ENCODE measurements at places on chromosomes 16 and 17.

- DNase-seq = no peak
Measured at GRCh38 chr17:83151056-83151441, 71.6 kb downstream of the METRNL start.

DNA sequence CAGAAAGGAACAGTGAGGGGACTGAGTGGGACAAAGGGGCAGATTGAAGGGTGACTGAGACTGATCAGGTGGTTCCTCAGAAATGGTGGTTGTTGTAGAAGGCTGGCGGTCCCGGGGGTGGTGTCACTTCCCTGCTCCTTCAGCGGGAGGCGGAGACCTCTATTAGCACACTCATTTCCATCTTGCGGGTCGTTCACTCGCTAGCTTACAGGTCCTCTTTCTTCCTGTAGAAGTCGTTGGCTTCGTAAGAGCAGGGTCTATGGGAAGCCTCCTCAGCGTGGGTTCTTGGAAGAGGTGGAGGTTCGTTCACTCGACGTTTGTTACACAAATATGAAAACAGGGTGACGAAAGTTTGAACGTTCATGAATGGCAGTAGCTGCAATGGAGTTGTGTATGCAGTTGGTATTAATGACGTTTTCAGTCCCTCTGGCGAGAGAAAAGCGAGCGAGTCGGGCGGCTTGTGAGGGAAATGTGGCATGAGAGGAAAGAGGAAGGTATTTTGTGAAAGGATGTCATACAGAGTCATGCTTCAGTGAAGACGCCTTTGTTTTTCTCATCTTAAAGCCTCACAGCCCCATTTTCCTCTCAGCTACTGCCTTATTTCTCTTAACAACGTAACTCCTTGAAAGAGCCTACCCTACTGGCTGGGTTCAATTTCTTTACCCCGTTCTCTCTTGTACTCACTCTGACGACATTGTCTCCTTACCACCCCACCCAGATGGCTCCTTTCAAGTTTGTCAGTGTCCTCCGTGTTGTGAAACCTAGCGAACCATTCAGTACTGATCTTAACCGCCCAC lies 667 bp downstream of the EFCAB13 start:
- DNase-seq = peak; percentile 33

GRCh38 chr16:85428168-85428898 lies 184.8 kb upstream of the GSE1 start:
- DNase-seq = peak; percentile 26

- DNase-seq = no peak
Measured at GRCh38 chr17:67312265-67312664, 54.1 kb downstream of the PSMD12 start.

DNA sequence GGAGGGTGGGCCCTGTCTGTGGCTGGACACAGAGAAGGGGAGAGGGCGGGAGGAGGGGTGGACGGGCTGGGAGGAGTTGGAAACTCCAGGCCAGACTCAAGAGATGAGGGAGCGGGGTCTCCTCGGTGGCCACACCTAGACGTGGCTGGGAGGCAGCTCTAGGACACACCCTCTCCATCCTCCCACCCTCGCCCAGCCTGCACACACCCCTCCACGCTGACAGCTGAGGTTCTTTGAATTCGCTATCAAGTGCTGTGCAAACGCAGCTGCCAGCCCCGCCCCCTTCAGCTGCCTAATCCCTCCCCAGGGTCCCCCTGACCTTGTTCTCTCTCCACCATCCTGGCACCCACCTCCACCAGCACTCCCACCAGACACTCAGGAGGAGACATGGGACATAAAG lies 48.7 kb downstream of the DNAH17 start:
- no peak for DNase-seq

DNA sequence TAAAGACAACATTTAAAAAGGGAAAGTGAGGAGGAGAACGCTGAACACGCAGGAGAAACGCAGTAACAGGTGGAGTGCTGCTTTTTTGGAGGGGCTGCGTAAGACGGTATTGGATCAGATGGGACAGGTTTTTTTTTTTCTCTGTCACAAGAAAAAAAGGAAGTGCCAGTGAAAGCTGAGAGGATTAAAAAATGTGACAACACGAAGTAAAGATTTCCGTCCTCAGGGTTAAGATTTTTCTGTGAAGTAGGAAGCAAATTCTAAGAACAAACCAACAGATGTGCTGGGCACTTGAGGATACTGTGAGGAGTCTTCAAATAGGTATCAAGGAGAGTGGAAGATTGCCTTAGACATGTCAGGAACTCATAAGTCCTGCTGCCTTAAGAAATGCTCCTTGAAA lies 5.8 kb upstream of the ABCA9 start:
- DNase-seq = no peak

GRCh38 chr17:49966767-49967166 lies 2.2 kb upstream of the DLX4 start:
- DNase-seq = no peak

DNA sequence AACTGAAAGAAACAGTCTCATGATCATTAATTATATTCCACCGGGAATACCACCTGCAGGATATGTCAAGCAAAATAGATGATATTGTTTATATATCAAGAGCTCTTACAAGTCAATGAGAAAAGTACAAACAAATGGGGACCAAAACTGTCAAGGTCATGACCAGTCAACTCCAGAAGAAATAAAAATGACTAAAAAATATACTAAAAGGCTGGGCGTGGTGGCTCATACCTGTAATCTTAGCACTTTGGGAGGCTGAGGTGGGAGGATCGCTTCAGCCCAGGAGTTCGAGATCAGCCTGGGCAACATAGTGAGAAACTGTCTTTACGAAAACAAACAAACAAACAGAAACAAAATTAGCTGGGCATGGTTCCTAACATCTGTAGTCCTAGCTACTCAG lies 49.8 kb upstream of the SCNN1B start:
- no peak for DNase-seq

DNA sequence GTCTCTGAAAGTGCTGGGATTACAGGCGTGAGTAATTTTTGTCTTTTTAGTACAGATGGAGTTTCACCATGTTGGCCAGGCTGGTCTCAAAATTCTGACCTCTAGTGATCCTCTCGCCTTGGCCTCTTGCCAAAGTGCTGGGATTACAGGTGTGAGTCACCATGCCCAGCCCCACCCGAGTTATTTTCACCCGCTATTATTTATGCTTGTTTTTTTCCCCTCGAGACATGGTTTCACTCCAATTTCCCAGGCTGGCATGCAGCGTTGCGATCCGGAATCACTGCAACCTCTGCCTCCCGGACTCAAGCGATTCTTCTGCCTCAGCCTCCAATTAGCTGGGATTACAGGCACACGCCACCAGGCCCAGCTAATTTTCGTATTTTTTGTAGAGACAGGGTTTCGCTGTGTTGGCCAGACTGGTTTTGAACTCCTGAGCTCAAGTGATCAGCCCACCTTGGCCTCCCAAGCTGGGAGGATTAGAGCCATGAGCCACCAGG lies 9.2 kb downstream of the RPL23 start:
- DNase-seq = no peak

- DNase-seq = no peak
Measured at GRCh38 chr16:57893559-57894389, 77.2 kb downstream of the CNGB1 start.

- DNase-seq = no peak
Measured at GRCh38 chr16:53745753-53746266, 41.9 kb downstream of the FTO start.

DNA sequence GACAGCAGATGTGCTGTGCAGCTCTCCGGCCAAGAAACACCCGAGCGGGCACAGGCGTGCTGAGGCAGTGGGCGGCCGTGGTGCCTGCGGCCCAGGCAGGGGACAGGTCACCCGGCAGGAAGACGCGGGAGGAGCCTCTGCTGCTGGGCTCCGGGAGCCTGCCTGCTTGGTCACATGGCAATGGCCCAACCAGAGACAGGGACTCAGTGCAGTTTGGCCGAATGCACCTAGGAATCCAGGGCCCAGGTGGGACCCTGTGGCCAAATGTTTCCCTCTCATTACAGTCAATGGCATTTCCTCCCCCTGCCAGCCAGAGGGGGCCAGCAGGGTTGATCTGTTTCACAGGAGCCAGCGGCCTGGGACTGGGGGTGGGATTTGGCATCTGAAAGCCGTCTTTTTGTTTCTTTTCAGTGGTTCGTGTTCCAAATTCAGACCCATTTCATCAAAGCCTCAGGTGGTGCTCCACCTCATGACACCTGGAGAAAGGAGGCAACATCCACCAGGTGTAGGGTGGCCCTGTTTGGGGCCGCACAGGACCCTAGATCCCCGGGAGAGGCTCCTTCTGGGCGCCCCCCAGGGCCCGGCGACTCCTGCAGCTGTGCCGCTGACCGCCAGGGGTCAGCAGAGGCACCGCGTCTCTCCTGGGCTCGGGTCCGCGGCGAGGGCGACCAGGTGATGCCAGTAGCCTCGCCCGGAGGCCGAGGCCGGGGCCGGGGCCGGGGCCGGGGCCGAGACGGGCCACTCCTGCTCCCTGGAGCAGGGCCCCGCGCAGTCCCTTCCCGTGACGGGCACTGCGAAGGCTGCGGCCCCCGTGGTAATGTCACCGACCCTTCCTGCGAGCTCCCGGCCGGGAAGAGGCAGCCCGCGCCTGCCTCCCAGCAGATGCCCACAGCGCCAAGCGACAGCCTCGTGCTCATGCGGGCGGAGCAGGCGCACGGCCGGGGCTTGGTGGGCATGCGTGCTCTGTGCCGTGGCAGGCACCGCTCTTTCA lies 118.5 kb downstream of the C16orf78 start:
- DNase-seq = peak; percentile 39

DNA sequence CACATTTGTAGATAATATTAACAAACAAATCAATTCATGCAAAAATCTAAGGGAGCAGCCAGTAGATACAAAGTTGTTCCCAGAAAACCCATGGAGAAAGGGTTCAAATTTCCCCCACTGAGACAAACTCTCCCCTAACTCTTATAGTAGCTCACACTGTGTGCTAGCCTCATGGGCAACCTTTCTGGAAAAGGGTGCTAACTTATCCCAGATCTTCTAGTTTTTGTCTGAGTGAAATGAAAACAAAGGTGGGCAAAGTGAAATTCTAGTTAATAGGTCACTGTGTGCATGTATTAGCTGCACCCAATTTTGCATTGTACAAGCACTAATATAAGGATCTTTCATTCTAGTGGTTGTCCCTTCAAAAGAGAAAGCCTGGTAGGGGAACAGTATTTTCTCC lies 9.9 kb upstream of the USP32 start:
- no peak for DNase-seq

- DNase-seq = no peak
Measured at GRCh38 chr17:49699966-49700575, 7.7 kb downstream of the SLC35B1 start.

DNA sequence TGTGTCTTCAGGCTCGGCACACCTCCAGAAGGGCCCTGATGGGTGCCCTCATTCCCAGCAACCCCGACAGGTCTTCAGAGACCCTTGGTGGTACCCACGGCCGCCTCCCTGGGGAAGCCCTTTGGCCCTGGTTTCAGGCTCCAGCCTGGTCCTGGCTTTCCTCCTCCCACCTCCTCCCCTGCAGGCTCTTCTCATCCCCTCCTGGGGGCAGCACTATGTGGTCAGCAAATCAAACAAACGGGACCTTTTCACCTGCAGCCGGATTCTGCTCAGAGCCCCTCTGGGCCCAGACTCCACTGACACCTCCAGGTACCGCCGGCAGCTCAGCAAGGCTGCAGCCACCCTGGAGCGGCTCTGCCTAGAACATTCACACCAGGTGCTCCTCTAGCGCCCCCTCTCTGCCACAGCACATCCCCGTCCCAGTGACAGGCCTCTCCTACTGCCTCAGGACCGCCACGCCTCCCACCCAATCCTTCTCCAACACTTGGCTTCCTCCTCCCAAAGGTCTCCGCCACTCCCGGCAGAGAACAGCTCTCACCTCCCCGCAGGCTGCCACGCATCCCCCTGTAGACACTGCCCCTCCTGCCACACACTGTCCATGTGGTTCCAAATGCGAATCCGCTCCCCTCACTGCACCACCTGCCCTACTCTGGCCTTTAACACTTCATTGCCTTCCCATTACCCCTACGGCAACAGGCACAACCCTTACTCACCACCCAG lies 12.0 kb downstream of the CORO7 start:
- DNase-seq = peak; percentile 38

- no peak for DNase-seq
Measured at GRCh38 chr17:67139784-67140665, 95.7 kb downstream of the CACNG1 start.

- no peak for DNase-seq
Measured at GRCh38 chr16:75042426-75043174, 43.8 kb downstream of the ZNRF1 start.

DNA sequence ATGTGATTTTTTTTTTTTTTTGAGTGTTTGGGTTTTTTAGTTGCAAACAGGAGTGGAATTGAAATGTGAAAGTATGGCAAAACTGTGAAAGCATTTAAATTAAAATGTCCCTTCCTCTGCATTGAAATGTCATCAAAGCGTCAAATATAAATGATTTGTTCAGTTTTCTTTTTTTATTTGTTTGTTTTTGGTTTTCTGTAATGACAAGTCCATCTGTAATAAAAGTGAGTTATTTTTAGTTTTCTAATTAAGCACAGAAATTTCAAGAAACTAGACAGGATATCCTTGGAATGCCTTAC lies 1.9 kb upstream of the TOB1 start:
- DNase-seq = no peak

GRCh38 chr17:2482218-2482617 lies 29.5 kb downstream of the METTL16 start:
- DNase-seq = no peak

- DNase-seq = no peak
Measured at GRCh38 chr16:86314402-86315025, 195.8 kb upstream of the FOXF1 start.

DNA sequence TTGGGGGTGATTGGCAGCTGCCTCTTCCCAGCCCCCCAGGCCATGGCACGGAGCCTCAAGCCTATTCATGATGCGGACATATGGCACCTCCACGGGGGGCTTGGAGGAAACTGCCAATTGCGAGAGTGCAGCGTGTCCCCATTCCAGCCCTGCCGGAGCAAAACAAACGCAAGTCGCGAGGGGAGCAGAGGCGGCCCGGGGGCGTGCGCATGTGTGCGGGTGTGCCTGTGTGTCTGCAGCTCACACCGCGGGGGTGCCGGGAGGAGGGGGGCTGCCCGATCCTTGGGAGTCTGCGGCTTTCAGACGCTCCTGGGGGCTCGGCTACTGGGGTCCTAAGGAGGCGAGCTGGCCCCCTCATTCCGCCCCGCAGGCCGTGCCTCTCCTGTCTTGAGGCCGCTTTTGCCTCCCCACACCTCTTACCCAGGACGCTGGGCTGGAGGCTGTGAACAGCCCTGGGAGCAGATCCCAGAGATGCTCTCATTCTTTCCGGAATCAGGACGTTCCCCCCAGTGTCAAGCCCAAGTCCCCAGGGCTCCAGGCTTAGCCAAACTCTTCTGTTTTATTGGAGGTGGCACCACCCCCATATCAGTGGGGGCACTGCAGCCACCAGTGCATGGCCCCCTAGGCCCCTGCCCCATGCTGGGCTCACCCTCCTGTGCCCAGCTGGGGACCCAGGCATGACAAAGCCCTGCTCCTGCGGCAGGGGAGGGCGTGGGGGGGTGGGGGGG lies 29.1 kb downstream of the ENDOV start:
- DNase-seq = no peak

GRCh38 chr16:29678691-29679267 lies at the start of gene QPRT:
Gene QPRT (plus strand): TSS chr16:29679180. CDS start chr16:29679198, 18 bp downstream.
- DNase-seq = no peak

- no peak for DNase-seq
Measured at GRCh38 chr17:78992542-78993212, 13.0 kb upstream of the LGALS3BP start.

Data from stimulated activated CD4-positive, alpha-beta T cell treated with anti-CD3 and anti-CD28 coated beads, Interleukin-4, amount 100 ng/mL, for 48 hours (primary cell).